ENCODE measurements at places on chromosomes 16 and 17.

DNA sequence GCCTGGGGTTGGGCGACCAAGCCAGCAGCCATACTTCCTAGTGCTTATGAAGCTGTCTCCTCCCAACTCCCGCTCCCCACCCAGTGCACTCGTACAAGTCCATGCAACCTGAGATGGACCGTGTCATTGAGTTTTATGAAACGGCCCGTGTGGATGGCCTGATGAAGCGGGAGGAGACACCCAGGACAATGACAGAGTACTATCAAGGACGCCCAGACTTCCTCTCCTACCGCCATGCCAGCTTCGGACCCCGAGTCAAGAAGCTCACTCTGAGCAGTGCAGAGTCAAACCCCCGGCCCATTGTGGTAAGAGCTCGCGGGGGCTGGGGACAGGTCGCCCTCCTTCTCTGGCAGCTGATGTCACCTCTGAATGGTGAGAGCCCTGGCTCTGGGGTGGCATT lies 11.0 kb upstream of the KATNB1 start:
- DNase-seq, result no peak

- peak; percentile 12 for DNase-seq
Measured at GRCh38 chr17:45841883-45842525, 2.7 kb upstream of the SPPL2C start.

DNA sequence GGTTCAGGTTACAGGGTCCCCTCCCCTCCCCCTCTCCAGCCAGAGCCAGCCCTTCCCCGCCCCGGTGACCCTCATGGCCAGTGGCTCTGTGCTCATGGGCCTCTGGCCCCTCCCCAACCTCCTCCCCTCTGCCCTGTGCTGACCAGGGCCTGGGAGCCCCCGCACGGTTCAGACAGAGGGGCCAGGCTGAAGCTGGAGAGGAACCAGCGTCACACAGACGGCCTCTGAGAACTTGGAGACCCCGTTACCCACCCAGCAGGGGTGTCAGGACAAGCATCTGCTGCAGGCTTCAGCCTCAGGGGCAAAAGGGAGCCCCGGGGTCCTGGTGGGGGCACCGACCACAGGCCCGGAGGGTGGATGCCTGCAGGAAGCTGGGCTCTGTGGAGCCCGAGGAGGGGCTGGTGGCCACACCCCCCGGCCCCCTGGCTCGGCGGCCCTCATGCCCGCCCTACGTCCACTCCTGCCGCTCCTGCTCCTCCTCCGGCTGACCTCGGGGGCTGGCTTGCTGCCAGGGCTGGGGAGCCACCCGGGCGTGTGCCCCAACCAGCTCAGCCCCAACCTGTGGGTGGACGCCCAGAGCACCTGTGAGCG lies at the start of gene WFIKKN1:
Gene WFIKKN1, plus strand, starts transcription at position 171 of the 591 bp plus-strand sequence. Its CDS starts 269 bp downstream, at position 440.
- DNase-seq, result no peak

- no peak for DNase-seq
Measured at GRCh38 chr17:58269557-58270291, 11.0 kb downstream of the MPO start.

- no peak for DNase-seq
Measured at GRCh38 chr16:54325616-54326265, 39.2 kb upstream of the IRX3 start.

DNA sequence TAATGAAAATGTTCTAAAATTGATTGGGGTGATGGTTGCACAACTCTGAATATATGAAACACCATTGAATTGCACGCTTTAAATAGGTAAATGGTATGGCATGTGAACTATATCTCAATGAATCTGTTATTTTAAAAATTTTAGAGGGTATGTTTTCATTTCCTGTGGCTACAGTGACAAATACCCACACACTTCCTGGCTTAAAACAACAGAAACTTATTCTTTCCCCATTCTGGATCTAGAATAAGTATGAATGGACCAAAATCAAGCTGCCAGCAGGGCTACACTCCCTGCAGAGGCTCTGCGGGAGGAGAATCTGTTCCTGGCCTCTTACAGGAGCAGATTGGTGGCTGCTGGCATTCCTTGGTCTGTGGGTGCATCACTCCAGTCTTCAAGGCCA lies 11.3 kb upstream of the PECAM1 start:
- no peak for DNase-seq

GRCh38 chr16:63789603-63790002 lies 1332.3 kb downstream of the CDH11 start:
- no peak for DNase-seq

DNA sequence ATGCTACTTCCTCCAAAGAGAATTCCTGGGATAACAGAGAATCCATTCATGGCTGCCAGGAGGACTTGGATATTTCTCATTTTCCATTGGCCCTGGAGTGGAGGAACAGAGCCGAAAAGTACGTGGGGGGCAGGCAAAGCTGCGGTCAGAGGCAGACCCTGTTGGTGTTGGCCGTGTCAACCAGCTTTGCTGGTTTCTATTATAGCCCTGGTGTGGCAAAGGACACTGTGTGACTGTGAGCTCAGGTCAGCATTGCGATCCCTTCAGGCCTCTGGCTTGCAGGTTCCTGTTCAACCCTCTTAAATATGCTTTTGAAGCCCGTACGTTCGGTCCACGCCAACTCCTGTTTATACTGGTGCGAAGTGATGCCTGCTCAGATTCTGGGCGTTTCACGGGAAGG lies 596.2 kb downstream of the MAF start:
- no peak for DNase-seq

DNA sequence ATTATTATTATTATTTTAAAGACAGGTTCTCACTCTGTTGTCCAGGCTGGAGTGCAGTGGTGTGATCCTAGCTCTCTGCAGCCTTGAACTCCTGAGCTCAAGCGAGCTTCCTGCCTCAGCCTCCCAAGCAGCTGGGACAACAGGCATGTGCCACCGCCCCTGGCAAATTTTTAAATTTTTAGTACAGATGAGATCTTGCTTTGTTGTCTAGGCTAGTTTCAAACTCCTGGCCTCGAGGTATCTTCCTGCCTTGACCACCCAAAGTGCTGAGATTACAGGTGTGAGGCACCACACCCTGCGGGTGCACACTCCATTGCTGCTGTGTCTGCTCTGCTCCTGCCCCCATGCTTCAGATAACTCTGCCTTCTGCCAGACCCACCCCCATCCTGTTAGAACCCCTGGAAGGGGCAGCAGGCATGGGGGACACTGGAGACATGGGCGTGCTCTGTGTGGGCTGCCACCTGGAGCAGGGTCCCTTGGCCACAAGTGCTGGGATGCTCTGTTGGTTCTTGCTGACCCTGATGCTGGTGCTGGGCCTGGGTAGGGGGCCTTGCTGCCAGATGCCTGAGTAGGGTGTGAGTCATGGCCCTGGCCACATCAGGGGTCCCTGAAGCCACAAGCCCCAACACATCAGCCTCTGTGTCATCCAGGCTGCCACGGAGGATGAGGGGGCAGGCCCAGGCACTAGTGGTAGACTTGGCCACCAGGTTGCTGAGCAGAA lies 2.6 kb downstream of the GGT6 start:
- DNase-seq, result no peak

DNA sequence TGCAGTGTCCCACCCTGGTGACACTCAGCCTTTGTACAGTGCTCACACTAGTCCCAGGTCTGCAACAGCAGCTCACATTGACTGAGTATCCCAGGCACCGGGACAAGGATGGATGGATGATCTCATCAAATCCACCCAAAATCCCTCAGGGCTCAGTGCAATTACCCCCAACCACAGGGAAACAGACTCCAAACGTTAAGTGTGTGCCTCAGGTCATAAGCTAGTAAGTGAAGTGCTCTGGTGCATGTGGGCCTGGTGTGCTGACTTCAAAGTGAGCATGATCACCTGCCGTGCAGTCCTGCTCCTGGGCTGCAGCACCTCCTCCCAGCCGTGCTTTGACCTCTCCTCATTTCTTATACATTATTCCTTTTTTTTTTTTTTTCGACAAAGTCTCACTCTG lies 31.2 kb upstream of the CD300E start:
- no peak for DNase-seq

GRCh38 chr17:75828076-75828400 lies 16.2 kb downstream of the UNC13D start:
- no peak for DNase-seq

DNA sequence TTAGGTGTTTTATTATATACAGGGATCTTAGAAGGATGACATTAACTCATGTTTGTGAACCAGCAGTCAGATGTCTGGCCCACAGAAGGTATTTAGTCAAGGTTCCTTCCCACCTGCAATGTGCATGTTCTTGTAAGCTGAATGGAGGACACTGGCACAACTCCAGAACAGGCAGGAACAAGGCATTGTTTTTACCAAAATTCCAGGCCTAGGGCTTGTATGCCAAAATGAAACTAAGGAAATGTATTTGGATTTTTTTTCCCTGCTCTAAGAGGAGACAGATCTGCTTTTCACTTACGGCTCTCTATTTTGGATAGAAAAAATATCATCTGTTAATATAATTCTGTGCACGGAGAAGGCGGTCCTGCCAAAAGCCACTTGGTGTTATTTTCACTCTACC lies 312.5 kb downstream of the GRIN2A start:
- DNase-seq, result no peak

GRCh38 chr16:89020068-89020924 lies 43.3 kb upstream of the CBFA2T3 start:
- DNase-seq, result no peak

- DNase-seq, result peak; percentile 43
Measured at GRCh38 chr17:82065638-82066303, at the start of gene DUS1L. Gene DUS1L, minus strand, starts transcription at chr17:82065804. Its CDS starts 745 bp downstream, at chr17:82065059.
